HTR-8/SVneo (cell line): ENCODE measurements at places on chromosomes 5 and 9.

- DNase-seq, result no peak
These were observed 125.3 kb upstream of the ABCA1 start for GRCh38 chr9:105053209-105053652.

DNA sequence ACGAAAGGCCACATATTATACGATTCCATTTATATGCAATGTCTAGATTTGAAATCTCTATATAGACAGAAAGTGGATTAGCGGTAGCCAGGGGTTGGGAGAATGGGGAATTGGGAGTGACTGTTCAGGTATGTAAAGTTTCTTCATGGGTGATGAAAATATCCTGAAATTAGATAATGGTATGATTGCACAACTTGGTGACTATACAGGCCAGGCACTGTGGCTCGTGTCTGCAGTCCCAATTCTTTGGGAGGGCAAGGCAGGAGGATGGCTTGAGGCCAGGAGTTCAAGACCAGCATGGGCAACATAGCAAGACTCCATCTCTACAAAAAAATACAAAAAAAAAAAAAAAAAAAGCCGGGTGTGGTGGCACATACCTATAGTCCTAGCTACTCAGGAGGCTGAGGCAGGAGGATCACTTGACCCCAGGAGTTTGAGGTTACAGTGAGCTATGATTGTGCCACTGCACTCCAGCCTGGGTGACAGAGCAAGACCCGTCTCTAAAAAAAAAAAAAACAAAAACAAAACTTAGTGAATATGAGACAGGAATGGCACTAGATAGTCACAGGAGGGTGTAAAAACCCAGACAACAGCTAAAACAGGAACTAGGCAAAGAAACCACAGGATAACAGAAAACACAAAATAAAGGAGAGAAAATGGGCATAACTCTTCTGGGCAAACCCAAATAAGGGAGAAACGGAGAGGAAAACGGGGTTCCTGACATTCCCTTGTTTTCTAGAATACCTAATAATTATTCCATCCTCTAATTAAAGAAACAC, 72.1 kb upstream of the ZNF618 start:
- no peak for DNase-seq

DNA sequence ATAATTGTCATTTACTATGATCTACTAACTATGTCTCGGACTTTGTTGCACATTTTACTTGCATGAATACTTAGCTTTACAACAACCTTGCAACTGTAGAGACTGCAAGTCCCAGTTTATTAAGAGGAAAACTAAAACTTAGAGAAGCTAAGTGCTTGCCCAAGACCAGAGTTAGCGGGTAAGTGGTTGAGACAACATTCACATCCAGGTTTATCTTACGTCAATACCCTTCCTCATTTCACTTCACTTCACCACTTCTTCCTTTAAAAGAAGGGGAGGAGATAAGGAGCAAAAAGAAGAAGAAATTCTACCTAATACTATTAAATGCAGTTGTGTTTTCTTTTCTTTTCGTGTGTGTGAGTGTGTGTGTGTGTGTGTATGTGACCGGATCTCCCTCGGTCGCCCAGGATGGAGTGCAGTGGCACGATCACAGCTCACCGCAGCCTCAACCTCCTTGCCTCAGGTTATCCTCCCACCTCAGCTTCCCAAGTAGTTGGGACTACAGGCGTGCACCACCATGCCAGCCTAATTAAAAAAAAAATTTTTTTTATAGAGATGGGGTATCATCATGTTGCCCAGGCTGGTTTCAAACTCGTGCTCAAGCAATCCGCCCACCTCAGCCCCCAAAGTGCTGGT, 37.4 kb downstream of the MEGF9 start:
- no peak for DNase-seq

DNA sequence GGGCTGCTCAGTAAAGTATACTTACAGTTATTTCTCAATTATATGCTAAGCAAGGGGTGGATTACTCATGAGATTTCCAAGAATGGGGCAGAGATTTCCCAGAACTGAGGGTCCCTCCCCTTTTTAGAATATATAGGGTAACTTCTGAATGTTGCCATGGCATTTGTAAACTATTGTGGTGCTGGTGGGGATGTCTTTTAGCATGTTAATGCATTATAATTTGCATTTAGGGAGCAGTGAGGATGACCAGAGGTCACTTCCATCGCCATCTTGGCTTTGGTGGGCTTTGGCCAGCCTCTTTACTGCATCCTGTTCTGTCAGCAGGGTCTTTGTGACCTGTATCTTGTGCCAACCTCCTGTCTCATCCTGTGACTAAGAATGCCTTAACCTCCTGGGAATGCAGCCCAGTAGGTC, 35.5 kb downstream of the TTC1 start:
- no peak for DNase-seq

DNA sequence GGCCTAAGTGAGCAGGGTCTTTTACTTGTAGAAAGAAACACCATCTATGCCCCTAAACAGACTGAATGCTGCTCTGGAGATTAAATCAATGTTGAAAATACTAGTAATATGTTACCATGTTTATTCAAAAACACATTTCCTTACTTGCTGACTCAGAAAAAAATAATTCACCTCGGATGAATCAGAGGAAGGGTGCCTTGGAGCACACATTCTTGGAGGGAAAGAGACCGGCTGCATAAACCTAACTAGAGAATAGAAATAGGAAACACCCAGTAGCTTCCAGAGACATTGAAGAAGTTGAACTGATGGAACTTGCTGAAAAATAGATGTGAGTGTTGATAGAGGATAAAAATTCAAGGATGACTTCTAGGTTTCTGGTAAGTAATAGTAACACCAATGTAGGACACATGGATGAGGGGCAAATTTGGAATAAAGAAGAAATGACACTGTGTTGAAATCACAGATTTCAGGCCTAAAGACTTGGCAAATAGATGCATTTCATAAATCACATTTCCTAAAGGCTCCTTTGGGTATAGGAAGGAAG, 76.9 kb upstream of the MINAR2 start:
- DNase-seq, result peak; percentile 13

DNA sequence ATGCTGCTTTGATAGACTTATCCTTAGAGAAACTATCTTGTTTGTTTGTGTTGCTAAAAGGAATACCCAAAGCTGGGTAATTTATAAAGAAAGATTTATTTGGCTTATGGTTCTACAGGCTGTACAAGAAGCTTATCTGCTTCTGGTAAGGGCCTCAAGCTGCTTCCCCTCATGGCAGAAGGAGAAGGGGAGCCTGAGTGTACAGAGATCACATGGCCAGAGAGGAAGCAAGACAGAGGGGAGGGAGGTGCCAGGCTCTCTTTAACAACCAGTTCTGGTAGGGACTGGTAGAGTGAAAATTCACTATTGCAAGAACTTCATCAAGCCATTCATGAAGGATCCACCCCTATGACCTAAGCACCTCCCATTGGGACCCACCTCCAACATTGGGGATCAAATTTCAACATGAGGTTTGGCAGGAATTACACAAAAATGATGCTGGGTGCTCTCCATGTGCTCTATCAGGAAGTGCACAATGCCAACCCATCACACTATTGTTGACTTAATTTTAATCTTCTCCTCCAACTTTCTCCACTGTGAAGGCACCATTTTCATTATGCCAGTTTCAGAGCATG, 115.1 kb upstream of the SHB start:
- no peak for DNase-seq
